ENCODE measurements at places on chromosomes 3 and 15.

- no peak for DNase-seq
Observed at GRCh38 chr15:60347480-60348049, 50.2 kb downstream of the ANXA2 start.

DNA sequence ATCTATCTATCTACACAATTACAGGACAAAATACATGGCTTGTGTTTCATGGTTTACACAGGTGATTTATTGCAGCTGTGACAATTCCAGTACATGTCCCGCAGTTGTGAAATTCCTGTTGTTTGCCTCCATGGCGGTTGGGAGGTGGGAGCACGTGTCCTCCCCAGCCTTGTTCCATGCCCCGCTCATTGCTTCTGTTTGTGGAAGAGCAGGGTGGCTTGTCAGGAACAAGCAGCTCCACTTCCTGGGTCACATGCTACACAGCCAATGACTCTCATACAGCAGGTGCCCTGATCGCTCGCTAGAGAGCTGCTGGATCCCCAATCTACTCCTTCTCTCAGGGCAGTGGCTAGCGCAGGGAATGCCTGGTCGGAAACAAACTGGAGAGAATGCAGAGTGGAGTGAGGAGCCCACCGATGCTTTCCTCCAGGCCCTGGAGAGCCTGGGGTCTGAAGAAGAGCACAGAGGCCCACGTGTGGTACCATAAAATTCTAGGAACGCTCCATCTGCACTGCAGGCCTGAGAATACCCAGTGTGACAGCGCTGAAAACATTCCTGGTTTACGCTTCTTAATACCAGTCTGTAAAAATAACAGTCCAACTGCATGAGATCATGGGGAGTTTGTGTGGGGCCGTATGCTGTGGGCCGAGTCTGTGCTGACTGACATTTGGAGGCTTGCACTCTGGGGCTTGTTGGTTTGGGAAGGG lies 270.6 kb upstream of the RGMA start:
- DNase-seq, result no peak

DNA sequence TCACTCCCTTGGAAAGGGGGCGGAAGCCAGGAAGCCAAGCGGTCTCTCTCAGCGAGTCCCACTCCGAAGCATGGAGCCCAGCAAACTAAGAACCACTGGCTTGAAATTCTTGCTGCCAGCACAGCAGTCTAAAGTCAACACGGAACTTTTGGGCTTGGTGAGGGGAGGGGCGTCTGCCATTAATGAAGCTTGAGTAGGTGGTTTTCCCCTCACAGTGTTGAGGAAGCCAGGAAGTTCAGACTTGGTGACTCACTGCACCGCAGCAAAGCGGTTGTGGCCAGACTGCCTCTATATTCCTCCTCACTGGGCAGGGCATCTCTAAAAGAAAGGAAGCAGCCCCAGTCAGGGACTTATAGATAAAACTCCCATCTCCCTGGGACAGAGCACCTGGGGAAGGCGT lies 665.4 kb upstream of the CBLB start:
- no peak for DNase-seq

DNA sequence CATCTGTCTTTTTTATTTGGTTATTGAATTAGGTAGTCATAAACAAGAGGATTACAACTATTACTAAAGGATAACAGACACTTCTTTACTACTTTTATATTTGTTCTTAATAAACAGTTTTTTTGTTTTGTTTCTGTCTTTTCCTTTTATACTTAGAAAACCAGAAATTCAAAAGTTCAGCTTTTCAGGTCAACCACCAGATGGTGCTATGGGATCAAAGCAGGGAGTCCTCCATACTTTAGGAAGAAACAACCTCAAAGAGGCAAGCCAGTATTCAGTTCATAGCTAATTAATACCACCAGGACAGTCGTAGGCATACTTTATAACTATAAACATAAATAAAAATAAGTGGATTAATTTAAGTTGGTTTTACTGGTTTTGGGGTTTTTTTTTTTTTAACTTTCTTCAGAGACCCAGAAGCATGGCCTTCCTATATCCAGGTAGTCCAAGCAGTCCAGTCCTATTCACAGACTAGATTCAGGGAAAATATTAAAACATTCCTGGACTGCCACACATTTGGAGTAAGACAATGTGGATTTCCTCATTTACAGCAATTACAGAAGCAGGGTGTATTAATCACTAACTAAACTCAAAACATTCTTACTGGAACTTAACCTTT lies 16.0 kb upstream of the EID1 start:
- DNase-seq, result peak; percentile 45

GRCh38 chr15:61923173-61923572 lies 137.1 kb downstream of the VPS13C start:
- no peak for DNase-seq

DNA sequence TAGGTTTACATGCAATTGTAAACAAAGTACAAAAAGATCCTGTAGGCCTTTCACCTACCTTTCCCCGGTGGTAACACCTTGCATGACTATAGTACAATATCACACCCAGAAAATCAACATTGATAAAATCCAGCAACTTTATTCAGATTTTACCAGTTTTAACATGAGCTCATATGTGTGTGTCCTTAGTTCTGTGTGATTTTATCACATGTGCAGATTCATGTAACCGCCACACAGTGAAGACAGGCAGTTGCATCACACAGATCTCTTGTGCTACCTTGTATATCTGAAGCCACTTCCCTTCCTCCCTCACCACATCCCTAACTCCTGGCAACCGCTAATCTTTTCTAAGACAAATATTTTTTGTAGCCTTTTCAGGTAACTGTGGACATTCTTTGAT lies 183.5 kb upstream of the C2CD4B start:
- no peak for DNase-seq

All from HEK293T (cell line).